ENCODE measurements at places on chromosomes 6 and 20. TPM values are rescaled to one million over a fixed set of nuclear protein-coding genes. Genes with fewer than 3 reads are reported as not detected.

GRCh38 chr6:149961728-149962425 lies 1.9 kb upstream of the ULBP1 start:
- H3K27me3 ChIP-seq = peaks cover 55% of the 10 kb centered on the region
- H3K4me3 ChIP-seq = no peak overlapping the region
- no peaks in the 10 kb centered on the region for H3K36me3 ChIP-seq
- H3K4me1 ChIP-seq = peaks cover 29% of the 10 kb centered on the region
- DNase-seq = no peak

- H3K4me3 ChIP-seq = no peak overlapping the region
- H3K27ac ChIP-seq = no peak overlapping the region
- H3K4me1 ChIP-seq = no peaks in the 10 kb centered on the region
Observed at GRCh38 chr20:61090541-61090940, 161.5 kb upstream of the CDH4 start.

DNA sequence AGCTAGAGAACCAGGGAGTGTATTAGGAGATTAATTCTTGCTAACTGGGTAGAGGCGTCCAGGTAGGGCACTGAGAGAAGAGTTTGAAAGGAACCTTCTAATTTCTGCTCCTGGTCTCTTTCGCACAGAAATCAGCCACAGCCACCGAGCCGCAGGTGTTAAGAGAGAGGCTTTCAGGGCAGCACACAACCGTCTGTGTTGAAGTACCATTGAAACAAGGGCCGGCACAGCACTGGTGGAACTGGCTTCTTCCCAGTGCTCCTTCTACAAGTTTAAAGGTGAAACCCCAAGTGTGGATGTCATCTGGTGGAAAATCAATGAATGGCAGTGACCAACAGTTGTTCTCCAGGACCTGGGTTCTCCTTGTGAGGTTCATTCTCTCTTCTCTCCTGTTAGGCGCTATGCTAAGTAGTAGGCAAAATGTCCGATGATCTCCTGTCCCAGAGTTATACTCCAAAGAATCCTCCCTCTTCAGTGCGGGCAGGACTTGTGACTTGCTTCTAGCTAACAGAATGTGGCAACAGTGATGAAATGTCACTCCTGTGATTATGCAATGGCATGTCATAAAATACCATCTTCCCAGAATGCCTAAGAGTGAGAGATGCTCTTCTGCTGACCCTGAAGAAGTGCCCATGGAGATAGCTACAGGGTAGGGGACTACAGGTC lies 15.0 kb upstream of the RIN2 start:
- peaks cover 8% of the 10 kb centered on the region for H3K4me1 ChIP-seq
- H3K36me3 ChIP-seq = no peaks in the 10 kb centered on the region
- DNase-seq = no peak
- H3K4me3 ChIP-seq = no peak overlapping the region
- H3K27ac ChIP-seq = no peak overlapping the region

DNA sequence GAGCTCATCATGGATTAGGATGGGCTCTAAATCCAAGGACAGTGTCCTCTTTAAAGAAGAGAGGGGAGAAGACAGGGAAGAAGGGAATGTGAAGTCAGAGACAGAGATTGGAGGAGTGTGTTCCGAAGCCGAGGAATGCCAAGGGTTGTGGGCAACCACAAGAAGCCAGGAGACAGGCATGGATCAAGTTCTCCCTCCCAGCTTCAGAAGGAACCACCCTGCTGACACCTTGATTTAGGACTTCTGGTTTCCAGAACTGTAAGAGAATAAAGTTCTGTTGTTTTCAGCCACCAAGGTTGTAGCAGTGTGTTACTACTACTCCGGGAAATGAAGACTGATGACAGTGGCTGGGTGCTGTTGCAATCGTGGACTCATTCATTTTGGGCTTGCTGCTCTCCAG lies 120.1 kb downstream of the RPS12 start:
- H3K27me3 ChIP-seq = peaks cover 12% of the 10 kb centered on the region
- H3K4me1 ChIP-seq = no peaks in the 10 kb centered on the region
- no peak overlapping the region for H3K4me3 ChIP-seq
- H3K27ac ChIP-seq = no peak overlapping the region
- H3K36me3 ChIP-seq = no peaks in the 10 kb centered on the region
- no peak for DNase-seq

GRCh38 chr6:33373960-33374910 lies 17.4 kb upstream of the KIFC1 start:
- H3K36me3 ChIP-seq = no peaks in the 10 kb centered on the region
- H3K4me1 ChIP-seq = peaks cover 23% of the 10 kb centered on the region
- no peaks in the 10 kb centered on the region for H3K27me3 ChIP-seq
- H3K4me3 ChIP-seq = no peak overlapping the region

The HLA-DMA gene
- total RNA-seq = 16.9 TPM
